CD4-positive, CD25-positive, alpha-beta regulatory T cell (primary cell): ENCODE measurements at places on chromosomes 16 and 17.

DNA sequence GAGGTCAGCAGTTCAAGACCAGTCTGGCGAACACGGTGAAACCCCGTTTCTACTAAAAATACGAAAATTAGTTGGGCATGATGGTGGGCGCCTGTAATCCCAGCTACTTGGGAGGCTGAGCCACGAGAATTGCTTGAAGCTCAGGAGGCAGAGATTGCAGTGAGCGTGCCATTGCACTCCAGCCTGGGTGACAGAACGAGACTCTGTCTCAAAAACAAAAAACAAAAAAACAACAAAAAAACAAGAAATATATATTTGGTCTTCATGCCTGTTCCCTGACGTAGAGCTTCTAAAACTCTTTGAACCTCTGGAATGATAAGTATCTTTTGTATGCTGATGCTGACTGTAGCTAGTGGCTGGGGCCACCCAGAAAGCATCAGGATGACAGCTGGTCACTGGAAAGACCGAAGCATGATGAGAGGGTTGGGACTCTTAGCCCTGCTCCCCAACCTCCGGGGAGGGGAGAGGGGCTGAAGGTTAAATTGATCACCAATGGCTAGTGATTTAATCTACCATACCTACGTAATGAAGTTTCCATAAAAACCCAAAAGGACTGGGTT is 54.8 kb downstream of the TEX14 start:
- no peak overlapping the region for H3K27ac ChIP-seq
- no peak for DNase-seq
- H3K27me3 ChIP-seq, result no peaks in the 10 kb centered on the region
- H3K4me3 ChIP-seq, result no peak overlapping the region
- H3K4me1 ChIP-seq, result no peaks in the 10 kb centered on the region

DNA sequence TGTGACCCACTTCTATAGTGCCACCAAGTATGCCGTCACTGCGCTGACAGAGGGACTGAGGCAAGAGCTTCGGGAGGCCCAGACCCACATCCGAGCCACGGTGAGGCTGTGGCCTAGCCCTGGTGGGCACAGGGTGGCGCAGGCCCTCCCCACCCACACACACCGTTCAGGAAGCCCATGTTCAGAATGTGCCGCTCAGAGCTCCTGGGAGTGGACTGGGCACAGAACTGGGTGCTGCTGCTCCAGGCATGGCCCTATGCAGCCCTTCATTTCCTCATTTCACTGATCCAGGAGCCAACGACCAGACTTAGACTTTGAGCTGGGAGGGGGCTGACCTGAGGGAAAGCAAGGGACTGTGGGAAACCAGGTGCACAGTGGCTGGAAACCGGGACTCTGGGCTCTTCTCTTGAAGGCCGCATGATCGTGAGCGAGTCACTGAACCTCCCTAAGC is 2.4 kb upstream of the MRM1 start:
- no peak overlapping the region for H3K4me3 ChIP-seq
- DNase-seq, result no peak
- no peaks in the 10 kb centered on the region for H3K36me3 ChIP-seq
- H3K27ac ChIP-seq, result no peak overlapping the region
- H3K4me1 ChIP-seq, result peaks cover 24% of the 10 kb centered on the region
- H3K27me3 ChIP-seq, result no peaks in the 10 kb centered on the region

GRCh38 chr17:76444518-76445311 is 8.2 kb downstream of the UBE2O start:
- H3K27ac ChIP-seq, result no peak overlapping the region
- no peaks in the 10 kb centered on the region for H3K36me3 ChIP-seq
- no peaks in the 10 kb centered on the region for H3K27me3 ChIP-seq
- H3K4me3 ChIP-seq, result no peak overlapping the region
- H3K4me1 ChIP-seq, result peaks cover 8% of the 10 kb centered on the region

GRCh38 chr16:10312784-10313724 is 72.8 kb upstream of the ATF7IP2 start:
- H3K27me3 ChIP-seq, result no peaks in the 10 kb centered on the region
- no peaks in the 10 kb centered on the region for H3K36me3 ChIP-seq
- no peak overlapping the region for H3K27ac ChIP-seq
- H3K4me3 ChIP-seq, result no peak overlapping the region

DNA sequence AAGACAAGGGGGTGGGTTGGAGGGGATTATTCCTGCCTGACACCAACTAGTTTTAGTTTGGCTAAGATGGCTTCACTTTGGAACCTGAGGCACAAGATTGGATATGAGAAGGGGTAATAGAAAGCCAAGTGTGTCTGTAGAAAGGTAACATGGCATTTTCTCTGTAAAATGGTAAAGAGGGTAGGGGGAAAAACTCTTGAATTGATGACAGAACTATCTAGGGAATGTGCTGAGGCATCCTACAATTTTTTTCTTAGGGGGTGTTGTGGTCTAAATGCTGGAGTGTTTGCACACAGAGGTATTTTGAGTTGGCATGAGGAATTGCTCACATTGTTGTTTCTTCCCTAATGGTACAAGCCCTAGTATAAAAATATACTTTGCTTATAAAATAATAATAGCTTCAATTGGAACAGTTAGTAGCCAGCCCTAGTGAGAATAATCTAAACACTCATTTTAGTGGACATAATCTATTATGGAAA is 25.8 kb downstream of the YPEL2 start:
- peaks cover 83% of the 10 kb centered on the region for H3K4me1 ChIP-seq
- H3K27me3 ChIP-seq, result no peaks in the 10 kb centered on the region
- DNase-seq, result no peak
- H3K27ac ChIP-seq, result peak overlapping the region; percentile 56
- no peak overlapping the region for H3K4me3 ChIP-seq

DNA sequence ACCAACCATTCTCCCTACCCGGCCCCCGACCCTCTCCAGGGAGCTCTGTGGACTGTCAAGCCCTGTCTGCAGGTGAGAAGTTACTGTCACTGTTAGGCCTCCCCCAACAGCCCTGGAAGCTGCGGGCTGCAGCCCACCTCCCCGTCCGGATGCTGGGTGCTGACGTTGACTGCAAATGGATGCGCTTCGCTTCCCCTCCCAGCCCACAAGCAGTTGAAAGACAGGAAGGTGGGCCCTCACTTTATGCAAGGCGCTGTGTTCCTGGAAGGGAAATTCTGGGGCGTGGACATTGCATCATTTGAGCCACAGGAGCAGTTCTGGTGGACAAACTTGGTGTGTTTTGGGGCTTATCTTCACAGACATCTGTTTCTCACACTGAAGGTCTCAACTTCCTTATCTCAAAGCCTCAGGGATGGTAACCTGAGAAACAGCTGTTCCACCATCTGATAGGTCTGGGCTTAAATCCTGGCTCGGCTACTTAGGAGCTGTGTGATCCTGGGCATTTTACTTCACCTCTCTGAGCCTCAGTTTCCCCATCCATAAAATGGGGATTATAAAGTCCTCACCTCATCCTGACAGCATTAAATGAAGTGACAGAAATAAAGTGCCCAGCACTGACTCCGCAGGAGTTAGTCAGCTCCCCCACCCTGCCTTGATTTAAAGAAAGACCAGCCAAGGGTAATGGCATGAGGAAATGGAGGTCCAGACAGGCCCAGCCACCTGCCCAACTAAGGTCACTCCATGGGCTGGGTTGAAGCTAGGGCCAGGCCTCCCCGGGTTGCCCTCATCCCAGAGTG is 4.6 kb upstream of the DRC7 start:
- peak; percentile 1 for DNase-seq
- H3K4me3 ChIP-seq, result no peak overlapping the region
- H3K4me1 ChIP-seq, result peaks cover 7% of the 10 kb centered on the region
- no peak overlapping the region for H3K27ac ChIP-seq
- H3K27me3 ChIP-seq, result no peaks in the 10 kb centered on the region

DNA sequence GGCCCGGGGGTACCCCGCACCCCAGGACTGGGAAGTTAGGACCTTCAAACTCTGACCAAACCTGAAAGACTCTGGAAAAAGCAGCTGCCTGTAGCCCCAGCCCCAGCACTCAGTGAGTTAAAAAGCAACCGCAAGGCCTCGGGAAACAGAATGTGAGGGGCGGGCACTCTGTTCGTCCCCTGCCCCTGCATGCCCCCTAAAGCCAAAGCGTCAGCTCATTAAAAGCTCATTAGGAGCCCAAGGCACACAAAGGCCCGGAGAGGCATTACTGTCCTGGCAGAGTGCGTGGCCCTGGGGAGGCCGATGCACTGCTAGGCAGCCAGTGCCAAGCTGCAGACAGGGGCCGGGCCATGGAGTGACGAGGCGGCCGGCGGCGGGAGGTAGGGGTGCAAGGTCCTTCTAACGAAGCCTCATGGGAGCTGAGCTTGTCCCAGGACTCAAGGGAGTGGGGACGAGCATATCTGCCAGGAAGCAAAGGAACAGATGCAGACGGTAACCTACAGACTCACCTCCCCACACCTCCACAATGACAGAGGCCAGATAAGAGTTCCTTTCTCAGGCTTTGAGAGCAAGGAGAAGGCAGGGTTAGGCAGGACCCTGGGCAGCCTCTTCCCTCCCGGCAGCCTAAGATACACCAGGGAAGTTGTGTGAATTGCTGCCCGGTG is 116.8 kb downstream of the ENGASE start:
- H3K27ac ChIP-seq, result no peak overlapping the region
- DNase-seq, result no peak
- no peak overlapping the region for H3K4me3 ChIP-seq
- H3K4me1 ChIP-seq, result no peaks in the 10 kb centered on the region

DNA sequence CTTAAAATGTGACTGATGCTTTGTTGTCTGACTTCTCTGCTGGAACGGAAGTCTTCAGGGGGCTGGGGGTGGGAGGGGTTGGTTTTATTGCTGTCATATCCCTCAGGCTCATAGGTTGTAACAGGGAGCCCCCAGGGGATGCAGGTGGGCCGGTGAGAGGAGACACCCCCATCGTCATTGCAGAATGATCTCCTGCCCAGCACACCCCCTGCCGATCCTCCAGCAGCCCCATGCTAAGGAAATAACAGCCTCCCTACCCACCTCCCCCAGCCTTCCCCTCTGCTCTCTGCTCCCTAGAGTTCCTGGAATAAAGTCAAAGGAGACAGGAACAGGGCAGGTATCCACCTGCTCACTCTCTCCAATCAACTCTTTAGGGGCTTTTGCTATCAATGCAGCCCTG is 270.1 kb upstream of the TNRC6C start:
- H3K27ac ChIP-seq, result no peak overlapping the region
- no peak overlapping the region for H3K4me3 ChIP-seq
- no peaks in the 10 kb centered on the region for H3K36me3 ChIP-seq

DNA sequence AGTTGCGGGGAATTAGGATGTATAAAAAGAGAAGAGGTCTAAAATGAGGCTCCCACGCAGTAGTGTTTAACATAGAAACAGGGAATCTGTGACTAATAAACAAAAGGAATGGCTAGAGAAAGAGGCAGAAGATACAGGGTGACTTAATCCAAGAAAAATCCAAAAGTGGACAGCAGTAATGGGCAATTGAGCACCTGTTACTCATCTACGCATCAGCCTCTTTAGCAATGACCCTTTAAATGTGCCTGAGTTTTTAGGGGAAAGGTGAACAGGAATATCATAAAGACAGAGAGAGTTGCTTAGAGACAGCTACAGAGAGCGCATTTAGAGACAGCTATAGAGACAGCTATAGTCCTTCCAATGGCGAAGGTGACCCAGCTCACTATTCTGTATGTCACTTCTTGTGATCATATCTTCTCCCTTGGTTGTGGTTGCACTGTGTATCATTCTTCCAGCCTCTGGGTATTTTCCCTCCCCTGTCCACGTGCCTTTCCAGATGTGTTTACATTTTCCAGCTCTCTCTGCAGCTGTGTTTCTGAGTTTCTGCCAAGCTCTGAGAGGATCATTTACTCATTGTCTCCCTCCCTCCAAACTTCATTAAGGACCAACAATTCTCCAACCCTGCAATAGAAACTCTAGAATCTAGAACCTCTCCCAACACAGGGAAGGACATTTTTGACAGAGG is 61.5 kb downstream of the MYOCD start:
- no peaks in the 10 kb centered on the region for H3K27me3 ChIP-seq
- no peak overlapping the region for H3K27ac ChIP-seq
- H3K4me1 ChIP-seq, result no peaks in the 10 kb centered on the region

- DNase-seq, result no peak
- no peak overlapping the region for H3K4me3 ChIP-seq
- H3K4me1 ChIP-seq, result no peaks in the 10 kb centered on the region
- H3K27ac ChIP-seq, result no peak overlapping the region
- H3K36me3 ChIP-seq, result no peaks in the 10 kb centered on the region
Observed at GRCh38 chr16:27027971-27028370, 38.8 kb upstream of the C16orf82 start.

DNA sequence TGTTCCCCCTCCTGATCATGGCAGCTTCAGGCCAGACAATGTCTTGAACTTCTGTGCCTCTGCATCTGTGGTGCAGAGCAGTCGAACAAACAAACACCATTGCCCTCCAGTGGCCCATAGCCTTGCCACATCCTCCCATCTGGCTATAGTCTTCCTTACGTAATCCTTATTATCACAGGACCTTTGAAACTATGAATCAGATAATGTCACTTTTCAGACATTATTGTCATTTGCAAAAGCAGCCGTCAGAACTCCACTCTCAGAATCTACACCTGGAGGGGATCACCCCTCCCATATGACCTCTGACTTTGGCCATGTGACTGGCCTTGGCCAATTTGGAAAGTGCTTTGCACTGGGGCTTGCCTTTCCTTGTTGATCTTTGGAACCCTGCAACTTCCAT is 387.3 kb downstream of the MAF start:
- no peak overlapping the region for H3K27ac ChIP-seq

GRCh38 chr16:68113059-68113761 is 28.0 kb downstream of the NFATC3 start:
- no peak overlapping the region for H3K27ac ChIP-seq
- H3K27me3 ChIP-seq, result no peaks in the 10 kb centered on the region
- no peaks in the 10 kb centered on the region for H3K36me3 ChIP-seq
- no peak overlapping the region for H3K4me3 ChIP-seq
- peaks cover 54% of the 10 kb centered on the region for H3K4me1 ChIP-seq
- no peak for DNase-seq

DNA sequence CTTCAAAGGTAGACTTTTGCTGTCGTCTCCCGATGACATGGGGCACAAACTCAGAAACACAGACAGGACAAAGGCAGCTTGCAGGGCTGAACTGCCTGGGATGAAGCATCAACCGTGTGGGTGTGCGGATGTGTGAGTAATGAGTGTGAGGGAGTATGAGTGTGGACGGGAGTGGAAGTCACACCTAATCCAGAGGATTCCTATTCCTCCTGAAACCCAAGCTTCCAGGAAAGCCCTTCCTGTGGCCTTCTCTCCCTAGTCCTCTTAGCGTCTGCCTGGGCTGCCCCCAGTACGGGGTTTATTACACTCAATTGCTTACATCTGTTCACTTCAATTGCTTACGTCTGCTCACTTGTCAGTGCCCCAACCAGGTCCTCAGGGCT is 2.3 kb upstream of the IL4R start:
- H3K36me3 ChIP-seq, result no peaks in the 10 kb centered on the region
- peaks cover 27% of the 10 kb centered on the region for H3K4me1 ChIP-seq
- no peak overlapping the region for H3K27ac ChIP-seq
- no peak for DNase-seq
- H3K4me3 ChIP-seq, result no peak overlapping the region

GRCh38 chr16:50268352-50268751 is 2.0 kb downstream of the ADCY7 start:
- H3K36me3 ChIP-seq, result no peaks in the 10 kb centered on the region
- DNase-seq, result peak; percentile 46
- peak overlapping the region; percentile 98 for H3K4me3 ChIP-seq
- H3K27me3 ChIP-seq, result no peaks in the 10 kb centered on the region
- H3K4me1 ChIP-seq, result peaks cover 88% of the 10 kb centered on the region

GRCh38 chr16:66274335-66275110 is 92.0 kb upstream of the CDH5 start:
- H3K36me3 ChIP-seq, result no peaks in the 10 kb centered on the region
- no peak overlapping the region for H3K27ac ChIP-seq
- H3K4me3 ChIP-seq, result no peak overlapping the region
- H3K27me3 ChIP-seq, result no peaks in the 10 kb centered on the region
- DNase-seq, result no peak

GRCh38 chr16:27598931-27599565 is 49.1 kb downstream of the KATNIP start:
- H3K4me1 ChIP-seq, result no peaks in the 10 kb centered on the region
- H3K27me3 ChIP-seq, result no peaks in the 10 kb centered on the region
- no peak overlapping the region for H3K4me3 ChIP-seq
- H3K36me3 ChIP-seq, result no peaks in the 10 kb centered on the region
- no peak for DNase-seq
